ENCODE measurements at places on chromosomes 2 and 18.

GRCh38 chr2:24494410-24494809, 3.4 kb downstream of the NCOA1 start:
- DNase-seq: no peak

DNA sequence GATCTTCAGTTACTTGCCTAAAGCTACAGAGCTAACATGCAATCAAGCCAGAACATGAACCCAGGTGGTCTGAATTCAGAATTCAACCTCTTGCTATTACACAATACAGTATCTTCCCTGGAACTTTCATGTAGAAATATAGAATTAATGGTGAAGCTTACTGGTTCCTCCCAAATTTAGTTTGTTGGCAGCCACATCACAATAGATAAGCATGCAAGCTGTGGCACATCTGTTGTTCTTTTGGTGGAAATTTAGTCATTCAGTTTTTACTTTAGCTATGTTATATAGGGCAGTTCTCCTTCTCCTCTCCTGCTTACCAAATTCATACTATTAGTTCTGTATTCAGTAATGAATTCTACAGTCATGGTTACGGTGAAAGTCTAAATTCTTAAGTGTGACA, 101.0 kb upstream of the RNF152 start:
- DNase-seq: no peak

DNA sequence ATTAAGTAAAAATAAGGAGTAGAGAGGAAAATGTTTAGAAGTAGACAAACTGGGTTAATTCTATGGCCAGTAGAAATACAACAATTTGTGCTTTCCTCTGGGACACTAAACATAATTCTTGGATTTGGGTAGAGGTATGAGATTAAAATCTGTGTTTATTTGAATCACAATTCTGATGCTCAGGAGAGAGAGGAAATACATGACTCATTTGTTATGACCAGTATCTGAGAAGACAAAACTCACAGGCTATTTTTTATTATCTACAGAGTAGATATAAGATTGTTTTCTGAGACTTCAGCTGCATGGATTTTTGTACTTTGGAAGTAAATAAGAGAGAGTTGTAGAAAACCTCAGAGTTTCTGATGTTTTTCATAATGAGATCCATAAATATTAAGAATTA, 315.7 kb upstream of the CWC22 start:
- no peak for DNase-seq

GRCh38 chr18:44835703-44836102, 155.0 kb downstream of the SETBP1 start:
- DNase-seq: no peak

- no peak for DNase-seq
These were observed 206.6 kb downstream of the AGPS start for GRCh38 chr2:177599139-177599688.

DNA sequence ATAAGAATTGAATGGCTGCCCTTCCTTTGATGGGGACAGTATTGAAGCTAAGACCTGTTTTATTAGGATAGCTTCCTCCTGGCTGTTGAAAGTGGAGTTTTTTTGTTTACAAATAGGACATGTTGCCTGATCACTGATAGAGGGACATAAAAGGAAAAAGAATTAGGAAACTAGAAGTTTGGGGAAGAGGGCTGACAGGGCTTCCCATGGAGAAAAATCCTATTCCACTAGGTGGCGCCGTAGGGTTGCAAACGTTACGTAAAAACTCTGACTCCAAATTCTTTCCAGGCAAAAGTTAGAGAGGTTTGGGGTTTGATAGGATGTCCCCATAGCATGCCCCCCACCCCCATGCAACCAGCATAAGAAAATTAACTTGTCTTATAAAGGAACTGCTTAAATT, 11.1 kb upstream of the RBFA start:
- no peak for DNase-seq

- no peak for DNase-seq
These were observed 90.3 kb upstream of the BCL2L11 start for GRCh38 chr2:111030260-111030891.

GRCh38 chr2:65382323-65382722, 50.1 kb downstream of the SPRED2 start:
- no peak for DNase-seq

GRCh38 chr2:137802038-137802437, 162.2 kb upstream of the HNMT start:
- no peak for DNase-seq

- DNase-seq: no peak
These were observed 425.8 kb upstream of the KCNH7 start for GRCh38 chr2:163264341-163264740.

DNA sequence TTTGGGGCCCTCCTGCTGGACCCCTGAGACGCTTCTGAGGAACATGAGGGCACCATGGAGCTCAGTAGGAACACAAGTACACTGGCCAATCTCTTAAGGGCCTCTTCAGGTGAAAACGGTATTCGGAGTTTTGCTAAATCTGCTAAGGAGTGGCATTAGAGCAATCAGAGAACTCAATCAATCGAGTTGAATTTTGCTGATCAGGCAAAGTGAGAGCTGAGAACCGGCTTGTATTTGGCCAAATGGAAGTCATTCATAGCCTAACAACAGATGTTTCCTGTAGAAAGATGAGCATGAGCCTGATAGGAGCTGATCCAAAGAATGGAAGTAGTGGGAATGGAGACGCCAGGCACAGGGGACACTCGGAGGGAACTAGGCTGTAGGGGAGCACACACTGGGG, 133.7 kb downstream of the DCDC2C start:
- DNase-seq: no peak

DNA sequence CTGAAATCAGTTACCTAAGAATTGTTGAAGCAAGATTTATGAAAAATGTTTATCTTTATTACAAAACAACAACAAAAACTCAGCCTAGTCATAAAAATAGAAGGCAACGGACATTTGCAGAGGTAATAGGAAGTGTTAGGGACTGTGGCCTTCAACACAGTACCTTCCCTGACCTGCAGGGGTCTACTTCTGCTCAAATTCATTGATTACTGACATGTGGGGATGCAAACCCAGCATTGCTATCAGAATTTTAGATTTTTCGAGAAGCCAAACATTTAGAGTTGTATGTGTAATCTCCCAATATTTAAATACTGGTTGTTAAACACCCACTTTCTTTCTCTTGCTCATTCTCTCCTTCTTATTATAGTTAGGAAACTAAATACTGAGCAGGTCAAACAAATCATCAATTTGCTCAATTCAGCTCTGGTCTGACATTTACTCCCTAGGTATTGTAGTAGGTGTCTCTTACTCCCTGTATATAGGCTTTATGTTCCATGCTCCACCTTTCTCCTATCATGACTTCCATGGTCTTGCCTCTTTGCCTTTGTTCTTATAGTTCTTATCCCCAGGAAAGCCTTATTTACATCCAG, 198.5 kb downstream of the UBE2E3 start:
- peak; percentile 29 for DNase-seq

DNA sequence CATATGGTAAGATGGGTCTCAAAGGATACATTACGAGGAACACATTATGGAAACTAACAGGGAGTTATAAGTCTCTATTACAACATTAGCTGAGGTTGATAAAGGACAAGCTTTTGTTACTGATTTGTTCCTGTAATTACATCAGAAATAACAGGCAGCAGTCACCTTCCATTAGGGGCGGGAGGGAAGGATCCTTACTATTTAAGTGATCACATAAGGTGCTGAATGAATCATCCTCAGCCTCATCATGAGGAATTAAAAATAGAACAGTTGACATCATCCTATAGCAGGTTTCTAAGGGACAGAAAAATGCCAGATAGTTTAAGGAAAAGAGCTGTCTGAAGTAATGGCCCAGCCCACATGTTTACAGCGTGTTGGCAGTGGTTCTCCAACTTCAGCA, 86.9 kb upstream of the MGAT5 start:
- DNase-seq: no peak

- no peak for DNase-seq
These were observed 948.8 kb upstream of the FAM98A start for GRCh38 chr2:34547900-34548299.

DNA sequence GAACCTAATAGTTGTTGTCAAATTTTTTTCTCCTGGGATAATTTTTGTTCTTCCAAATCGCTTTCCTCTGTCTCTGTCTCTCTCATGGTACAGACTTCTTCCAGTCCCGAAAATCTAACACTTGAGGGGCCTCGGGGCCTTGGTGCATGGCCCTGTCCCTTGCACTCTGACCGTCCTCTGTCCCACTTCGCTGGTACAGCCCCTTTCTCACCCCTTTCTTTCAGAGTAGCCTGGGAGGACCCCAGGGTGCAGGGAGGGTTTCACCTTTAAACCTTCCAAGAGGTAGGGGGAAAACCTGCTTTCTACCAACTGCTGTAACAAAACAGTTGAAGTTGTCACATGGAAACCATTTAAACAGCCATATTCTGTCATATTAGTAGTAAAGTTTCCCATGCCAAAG, 22.2 kb upstream of the FAHD2A start:
- DNase-seq: no peak

GRCh38 chr2:212528106-212528856, 10.3 kb downstream of the ERBB4 start:
- no peak for DNase-seq

GRCh38 chr18:33677891-33678290, 99.9 kb downstream of the ASXL3 start:
- no peak for DNase-seq

GRCh38 chr2:156398176-156398575, 38.0 kb upstream of the GPD2 start:
- DNase-seq: no peak

DNA sequence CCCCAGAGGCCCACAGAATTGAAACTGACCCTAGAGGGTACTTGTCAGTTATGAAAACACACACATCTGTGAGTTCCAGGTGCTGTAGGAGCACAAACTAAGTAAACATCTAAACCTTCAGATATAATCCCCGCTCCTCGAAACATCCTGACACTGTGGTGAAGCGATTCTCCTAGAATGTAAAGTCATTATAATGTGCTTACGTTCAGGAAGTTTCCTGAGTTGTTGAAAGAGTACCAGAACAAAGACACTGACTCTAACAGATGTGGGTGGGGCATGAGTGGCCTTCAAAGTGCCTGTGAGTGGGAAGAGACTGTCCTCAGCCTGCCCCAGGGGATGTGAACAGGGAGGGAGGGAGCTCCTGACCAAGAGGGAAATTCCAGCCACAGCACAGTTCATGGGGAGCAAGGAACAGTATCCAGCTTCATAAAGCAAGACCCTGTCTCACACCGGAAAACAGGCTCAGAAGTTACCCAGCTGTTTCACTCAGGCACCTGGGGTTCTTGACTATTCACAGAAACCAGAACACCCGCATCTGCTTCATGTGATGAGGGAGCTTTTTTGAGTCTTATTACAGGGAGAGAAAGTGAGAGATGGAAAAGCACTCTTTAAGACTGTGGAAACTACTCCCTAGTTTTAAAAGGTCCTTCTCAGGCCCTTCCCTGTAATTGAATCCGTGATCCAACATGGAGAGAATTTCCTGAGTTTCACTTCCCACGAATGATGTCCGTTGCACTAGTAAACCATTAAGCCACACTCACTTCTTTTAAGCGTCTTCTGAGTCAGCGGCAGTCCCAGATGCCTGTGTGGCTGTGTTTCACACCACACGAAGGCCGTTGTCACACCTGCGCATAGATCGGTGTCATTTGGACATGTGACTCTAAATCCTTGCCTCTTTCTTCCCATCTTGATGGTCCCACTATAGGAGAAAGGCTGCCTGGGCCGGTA, 88.6 kb upstream of the EML6 start:
- DNase-seq: peak; percentile 46

DNA sequence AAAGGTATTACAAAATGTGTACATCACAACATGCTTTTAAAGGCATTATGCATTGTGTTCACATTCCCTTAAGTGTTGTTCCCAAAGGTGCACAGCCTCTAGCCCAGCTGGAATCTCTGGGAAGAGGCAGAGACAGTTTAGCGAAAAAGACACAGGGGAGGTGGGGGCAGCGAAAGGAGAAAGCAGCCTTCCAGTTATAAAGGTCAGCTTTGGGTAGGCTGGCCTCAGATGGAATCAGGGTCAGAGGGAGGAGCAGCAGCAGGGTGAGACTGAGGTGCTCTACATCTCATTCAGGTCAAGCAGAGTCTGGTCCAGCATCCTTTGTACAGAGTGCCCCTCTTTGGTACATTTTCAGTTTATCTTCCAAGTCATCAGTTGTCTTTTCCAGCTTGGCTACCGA, 68.6 kb downstream of the ASXL2 start:
- DNase-seq: no peak

- no peak for DNase-seq
These were observed 113.4 kb downstream of the EIPR1 start for GRCh38 chr2:3264010-3264744.

- no peak for DNase-seq
These were observed 137.3 kb upstream of the FSHR start for GRCh38 chr2:49291619-49292018.

DNA sequence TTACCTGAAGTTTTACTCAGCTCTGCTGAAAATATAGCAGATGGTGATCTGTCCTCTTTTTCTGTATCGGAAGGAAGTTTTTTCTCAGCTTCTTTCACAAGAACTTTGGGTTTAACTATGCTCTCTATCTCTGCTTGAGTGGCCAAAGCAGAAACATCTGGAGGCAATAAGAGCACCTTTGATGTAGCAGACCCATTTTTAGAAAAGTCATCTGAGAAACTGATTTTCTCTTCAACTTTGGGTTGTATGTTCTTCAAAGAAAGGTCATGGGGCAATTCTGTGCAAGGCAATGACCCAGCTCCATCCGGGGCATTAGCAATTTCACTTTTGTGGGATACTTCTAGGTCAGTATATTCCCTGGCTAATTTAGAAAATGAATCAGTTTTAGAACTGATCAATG, 25.2 kb downstream of the RTN4 start:
- DNase-seq: no peak

DNA sequence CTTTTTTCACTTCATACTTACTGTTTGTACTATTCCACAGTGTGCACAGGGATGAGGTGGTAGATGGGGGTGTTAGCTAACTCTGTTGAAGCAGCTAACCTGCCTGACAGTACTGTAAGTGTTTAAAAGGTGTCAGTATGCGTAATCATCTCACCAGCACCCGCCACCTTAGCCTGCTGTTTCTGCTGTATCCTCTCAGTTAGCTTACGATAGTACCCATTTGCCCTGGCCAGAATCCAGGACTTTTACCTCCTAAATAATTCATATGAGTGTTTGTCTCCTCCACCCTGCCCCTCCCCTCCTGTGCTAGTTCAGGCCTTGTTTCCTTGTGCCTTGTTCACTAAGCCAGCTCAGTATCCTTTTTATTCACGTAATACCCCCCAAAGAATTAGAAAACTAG, 34.2 kb downstream of the TRAPPC12 start:
- no peak for DNase-seq

DNA sequence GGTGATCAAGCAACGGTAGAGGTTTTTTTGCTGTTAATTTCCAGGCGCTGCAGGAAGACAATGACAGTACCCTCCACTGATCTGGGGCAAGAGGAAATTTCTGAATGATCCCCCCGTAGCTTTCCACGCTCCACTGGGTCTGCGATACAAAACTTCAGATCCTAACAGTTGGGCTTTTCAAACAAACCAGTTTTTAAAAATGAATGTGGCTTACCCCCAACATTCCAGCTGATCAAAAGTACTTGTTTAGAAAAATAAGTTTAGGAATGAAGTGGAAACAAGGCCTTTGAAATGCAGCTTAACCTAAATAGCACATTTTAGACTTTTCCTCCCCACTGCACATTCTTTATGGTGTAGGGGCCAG, 5.7 kb downstream of the ZFP36L2 start:
- DNase-seq: no peak

GRCh38 chr2:231612109-231612455, 19.4 kb downstream of the TEX44 start:
- DNase-seq: no peak
